ENCODE measurements at places on chromosomes 2 and 18. TPM values are rescaled to one million over a fixed set of nuclear protein-coding genes. Genes with fewer than 3 reads are reported as not detected.

Gene IL36A
- not detected for total RNA-seq

Gene TDRD15
- under 0.01 TPM for total RNA-seq

Gene SUCLG1
- total RNA-seq = 72.6 TPM

Gene SLC9A2
- total RNA-seq = 0.41 TPM

Gene TWIST2
- total RNA-seq = not detected

Gene ZSWIM2
- total RNA-seq = 0.41 TPM

Gene ZFAND2B
- 10.2 TPM for total RNA-seq

Gene MATN3
- total RNA-seq = 1.6 TPM
